ENCODE measurements at places on chromosomes 11 and 22.

DNA sequence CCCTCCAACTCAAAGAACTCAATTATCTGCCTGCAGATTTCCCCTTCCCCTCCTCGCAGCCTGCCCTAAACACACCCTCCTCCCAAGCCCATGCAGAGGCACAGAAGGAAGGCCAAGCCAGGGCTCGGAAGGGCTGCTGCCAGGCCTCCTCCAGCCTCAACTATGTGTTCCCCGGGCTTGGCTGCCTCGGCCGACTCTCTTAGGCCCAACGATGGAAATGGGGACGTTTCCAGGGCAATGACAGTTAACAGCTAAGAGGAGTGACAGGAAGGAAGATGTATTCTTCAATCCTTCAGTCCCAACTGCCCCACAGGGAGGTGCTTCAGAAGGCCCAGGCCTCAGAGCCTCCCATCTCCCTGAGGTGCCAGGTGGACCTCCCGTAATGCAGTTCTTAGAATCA lies 104.0 kb upstream of the AKIP1 start:
- DNase-seq, result no peak

DNA sequence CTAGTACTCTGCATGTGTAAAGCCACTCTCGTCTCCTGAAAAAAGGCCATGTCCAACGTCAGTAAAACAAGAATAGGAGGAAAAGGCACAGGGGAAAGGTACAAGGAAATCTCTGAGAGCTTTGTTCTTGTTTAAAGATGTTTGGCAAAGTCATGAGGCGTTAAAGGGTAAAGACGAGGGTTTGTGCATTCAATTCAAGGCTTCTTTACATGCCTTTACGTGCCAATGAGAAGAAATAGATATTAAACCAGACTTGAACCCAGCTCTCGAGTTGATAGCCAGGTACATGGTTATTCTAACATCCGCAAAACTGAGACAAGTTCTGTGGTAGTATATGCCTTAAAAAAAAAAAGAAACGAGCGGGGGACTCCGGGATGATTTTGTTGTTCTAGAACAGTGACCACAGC lies 704 bp upstream of the CFL1 start:
- no peak for DNase-seq

- DNase-seq, result no peak
Measured at GRCh38 chr11:126444072-126444471, 88.6 kb downstream of the ST3GAL4 start.

DNA sequence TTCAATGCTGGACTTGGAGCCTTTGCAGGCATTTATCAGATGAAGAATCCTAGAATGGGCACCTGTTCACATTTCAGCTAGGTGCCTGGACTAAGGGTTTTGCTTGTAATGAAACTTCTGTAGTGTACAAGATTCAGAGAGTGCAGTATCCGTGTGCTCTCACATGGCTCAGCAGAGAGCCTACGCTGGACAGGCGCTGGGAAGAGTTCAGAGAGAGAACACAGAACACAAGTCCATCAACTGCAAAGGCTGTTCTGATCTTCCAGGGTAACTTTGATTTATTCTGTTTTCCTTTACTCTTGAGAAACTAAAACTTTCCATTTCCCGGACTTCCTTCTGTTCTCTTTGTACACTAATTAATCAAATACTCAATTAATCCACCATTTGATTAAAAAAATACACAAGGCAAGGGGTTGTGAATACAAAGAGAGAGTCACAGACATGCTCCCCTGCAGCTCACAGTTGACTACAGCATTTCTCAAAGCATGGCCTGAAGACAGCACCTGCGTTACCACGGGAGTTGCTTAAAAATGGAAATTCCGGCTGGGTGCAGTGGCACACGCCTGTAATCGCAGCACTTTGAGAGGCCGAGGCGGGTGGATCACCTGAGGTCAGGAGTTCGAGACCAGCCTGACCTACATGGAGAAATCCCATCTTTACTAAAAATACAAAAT lies 393.7 kb downstream of the LARGE1 start:
- no peak for DNase-seq

DNA sequence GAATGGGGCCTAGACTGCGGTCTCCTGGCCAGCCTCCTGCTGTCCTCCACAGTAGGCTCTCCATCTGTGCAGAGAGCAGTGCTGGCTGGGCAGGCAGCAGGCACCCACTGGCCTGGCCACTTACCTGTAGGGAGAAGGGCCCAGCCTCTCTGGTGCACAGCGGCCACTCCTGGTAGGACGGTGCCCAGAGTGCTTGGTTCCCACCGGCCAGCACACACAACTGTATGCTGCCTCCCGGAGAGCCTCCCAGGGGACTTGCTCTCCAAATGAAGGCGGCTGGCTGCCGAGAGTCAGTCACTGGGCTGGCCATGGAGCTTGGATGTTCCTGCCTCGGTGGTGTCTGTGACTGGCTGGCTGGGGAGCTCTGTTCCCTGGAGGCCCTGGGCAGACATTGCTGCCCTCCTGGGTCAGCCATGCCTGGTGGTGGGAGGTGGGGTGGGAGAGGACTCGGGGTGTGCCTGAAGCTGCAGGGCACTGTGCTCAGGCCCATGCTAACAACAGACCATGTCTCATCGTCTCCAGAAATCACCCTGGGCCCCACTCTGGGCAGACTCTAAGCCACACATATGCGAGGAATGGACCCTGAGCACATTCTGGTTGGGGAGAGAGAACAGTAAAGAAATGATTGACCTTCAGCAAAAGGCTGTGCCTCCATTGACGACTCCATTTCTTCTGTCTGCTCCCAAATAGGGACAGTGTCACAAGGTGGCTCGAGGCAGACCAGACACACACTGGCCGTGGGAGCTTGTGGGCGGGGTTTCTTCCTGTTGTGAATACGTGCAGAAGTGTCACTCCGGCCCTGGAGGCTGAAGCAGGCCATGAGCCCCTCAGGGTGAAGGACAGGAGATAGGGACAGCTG lies 350.8 kb downstream of the TBC1D22A start:
- DNase-seq, result no peak

DNA sequence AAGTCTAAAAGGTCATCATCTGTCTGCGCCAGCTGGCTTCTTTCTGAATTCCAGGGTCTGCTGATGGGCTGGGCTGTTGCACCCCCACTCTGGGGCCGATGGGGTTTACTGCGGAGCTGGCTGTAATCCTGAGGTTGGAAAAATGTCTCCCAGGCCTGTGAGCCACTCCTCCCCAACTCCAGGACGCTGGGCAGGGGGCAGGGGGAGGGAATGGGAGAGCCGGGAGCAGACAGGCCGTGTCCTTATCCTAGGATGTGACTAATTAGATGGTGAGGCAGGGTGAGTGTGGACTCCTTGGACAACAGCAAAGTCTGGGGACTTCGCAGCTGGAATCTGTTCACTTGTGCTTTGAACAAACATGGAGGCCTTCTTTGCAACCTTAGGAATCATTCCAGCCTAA lies 48.7 kb downstream of the LRRC32 start:
- DNase-seq, result no peak

GRCh38 chr11:46279126-46280099 lies 2.0 kb downstream of the CREB3L1 start:
- no peak for DNase-seq

- DNase-seq, result no peak
Measured at GRCh38 chr11:11978792-11979487, 29.5 kb downstream of the DKK3 start.

- DNase-seq, result no peak
Measured at GRCh38 chr11:31233425-31233824, 136.1 kb downstream of the DCDC1 start.

Data from NB4 (cell line).